ENCODE measurements at places on chromosomes 6 and 20.

GRCh38 chr20:10508060-10508459, 73.0 kb downstream of the SLX4IP start:
- no peak for DNase-seq

- no peak for DNase-seq
Observed at GRCh38 chr20:64233725-64234124, 21.8 kb upstream of the PCMTD2 start.

GRCh38 chr6:37025621-37026466, 20.4 kb downstream of the FGD2 start:
- no peak for DNase-seq

GRCh38 chr6:34810017-34810882, 18.4 kb downstream of the BLTP3A start:
- no peak for DNase-seq

DNA sequence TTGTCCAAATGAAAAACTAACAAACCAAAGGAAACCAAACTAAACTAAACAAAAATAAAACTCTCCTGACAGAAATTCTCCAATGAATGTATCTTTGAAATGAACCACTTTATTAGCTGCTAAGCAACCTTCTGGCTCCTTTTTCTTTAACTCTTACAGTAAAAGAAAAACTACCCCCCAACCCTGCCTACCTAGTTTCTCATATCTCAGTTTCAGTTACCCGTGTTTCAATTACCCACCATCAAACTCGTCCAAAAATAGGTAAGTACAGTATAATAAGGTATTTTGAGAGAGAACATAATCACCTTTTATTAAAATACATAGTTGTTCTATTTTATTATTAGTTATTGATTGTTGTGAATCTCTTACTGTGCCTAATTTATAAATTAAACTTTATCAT, 177.4 kb upstream of the THEMIS start:
- DNase-seq = no peak

DNA sequence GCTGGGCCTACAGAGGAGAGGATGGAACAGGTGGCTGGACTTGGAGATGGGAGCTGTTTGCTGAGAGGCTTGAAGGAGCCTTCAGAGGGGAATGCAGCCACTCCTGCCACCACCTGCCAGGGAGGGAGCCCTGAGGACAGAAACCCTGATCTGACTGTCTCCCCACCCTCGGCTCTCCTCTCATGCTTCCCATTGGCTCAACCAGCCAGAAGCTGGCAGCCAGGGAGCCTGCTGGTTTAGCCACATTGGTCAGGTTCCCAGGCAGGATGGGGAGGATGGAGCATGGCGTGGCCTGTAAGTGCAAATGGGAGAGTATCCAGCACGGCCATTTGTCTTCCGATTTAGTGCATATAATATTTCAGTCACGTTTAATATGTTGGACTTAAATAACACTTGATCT, 12.8 kb downstream of the TREM1 start:
- no peak for DNase-seq

DNA sequence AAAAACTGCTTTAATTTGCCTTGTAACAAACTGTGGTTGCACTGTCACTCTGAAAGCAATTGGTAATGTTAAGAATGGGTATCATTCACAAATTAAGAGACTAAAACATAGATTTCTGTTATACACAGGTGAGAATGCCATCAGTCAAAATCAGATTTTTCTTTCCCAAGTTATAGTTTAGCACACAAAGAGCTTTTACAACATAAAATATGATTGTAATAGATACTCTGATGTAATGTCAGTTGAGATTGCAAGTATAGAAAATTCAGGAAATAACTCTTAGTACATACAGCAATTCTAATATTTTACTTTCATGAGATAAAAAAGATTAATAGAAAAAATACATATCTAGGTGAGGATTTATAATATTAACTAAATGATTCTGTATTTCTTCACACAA, 2.3 kb upstream of the ME1 start:
- no peak for DNase-seq

DNA sequence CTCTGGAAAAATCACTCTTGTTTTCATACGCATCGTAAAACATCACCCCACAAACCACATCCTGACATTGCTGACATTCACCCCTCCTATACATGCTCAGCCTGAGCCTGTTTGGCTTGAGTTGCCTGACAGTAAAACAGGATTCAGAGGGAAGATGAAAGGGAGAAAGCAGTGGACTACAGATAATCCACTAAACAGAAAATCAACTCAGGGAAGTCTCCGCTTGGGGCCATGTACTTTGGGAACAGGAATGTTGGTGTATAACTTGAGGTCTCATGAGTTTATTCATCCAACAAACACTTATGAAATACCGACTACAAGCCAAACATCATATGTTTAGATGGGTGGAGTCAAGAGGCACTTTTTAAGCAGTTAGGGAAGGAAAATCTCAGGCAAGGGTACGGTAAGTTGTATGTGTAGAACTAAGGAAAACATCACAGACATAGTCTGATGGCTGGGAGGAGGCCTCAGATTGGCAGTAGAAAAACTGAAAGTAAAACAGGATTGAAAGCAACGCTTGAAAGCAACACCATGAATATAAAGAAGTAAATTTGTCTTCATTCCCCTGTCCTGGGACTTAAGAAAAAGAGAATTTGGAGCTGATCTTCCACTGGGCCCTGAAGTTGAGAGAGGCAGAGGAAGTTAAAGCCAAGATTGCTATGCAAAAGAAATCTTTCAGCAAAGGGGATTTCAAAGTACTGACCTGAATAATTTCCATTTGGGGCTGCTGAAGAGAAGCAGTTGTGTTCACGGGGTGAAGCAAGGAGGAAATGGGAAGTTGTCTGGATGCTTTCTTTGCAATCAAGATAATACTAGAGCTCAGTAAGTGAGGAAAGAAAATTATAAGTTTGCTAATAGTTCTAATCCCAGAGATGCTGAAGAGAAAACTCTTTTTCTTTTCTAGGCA, 28.8 kb downstream of the PDE7B start:
- no peak for DNase-seq

DNA sequence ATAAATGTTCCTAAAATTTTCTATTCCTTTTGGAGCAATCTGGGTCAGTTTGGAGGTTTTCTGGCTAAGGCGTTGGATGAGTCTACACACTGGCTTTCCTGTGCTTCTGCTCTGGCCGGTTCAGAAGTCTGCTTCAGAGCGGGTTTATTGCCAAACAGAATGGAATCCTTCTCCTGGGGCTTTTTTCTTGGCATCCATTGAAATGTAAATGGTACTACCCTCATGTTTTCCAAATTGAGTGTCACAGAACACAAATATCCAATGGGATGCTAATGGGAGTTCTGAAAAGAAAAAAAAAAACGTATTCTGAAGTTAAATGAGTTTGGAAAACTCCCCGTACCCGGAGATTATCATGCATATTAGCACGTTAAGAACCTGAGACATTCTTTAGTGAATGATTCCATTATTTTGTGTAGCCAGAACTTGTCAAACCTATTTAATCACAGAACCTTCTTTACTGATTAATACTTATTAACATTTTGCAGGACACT, 930.3 kb downstream of the QKI start:
- DNase-seq = no peak

GRCh38 chr20:56433880-56434255, 21.8 kb downstream of the CASS4 start:
- no peak for DNase-seq

- DNase-seq = no peak
Observed at GRCh38 chr6:83558975-83559374, 46.6 kb downstream of the PRSS35 start.

GRCh38 chr6:33123732-33124524, 48.1 kb downstream of the HLA-DPB1 start:
- no peak for DNase-seq

DNA sequence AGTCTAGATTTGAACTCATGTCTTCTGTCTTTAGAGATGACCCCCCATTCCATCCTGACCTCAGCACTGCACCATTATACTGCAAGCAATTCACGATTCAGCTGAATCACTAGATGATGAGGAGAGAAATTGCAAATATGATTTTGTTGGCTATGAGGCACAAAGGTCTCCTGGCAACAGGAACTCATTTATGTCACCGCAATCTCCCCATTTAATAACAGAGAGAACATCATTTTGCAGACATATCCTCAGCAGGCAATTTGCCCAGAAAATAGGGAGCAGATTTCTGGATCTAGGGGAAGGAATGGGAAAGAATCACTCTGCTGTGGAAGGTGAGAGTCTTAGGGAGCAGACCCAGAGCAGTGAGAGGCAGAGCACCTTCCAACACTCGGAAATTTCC, 303.0 kb downstream of the PAX1 start:
- no peak for DNase-seq

- no peak for DNase-seq
Observed at GRCh38 chr20:37758332-37758731, 64.5 kb downstream of the CTNNBL1 start.

GRCh38 chr6:41541364-41541763, 4.8 kb upstream of the FOXP4 start:
- DNase-seq = no peak

DNA sequence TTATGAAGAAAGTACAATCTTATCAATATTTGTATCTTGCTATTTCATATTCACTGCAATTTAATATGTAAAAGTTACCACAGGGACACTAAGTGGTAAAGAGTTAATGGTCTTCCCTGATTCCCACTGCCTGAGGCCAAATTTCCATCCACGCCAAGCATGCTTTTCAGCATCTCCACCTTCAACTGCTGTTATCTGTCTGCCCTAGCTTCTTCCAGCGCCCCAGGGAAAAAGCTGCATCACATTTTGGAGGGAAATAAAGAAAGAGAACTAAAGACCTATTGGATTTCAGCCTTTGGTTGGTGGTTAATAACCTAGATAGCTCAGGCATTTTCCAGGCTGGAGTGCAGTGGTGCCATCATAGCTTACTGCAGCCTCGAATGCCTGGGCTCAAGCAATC, 61.3 kb upstream of the NKX2-2 start:
- DNase-seq = no peak

- DNase-seq = no peak
Observed at GRCh38 chr20:48019496-48019895, 234.2 kb upstream of the SULF2 start.

GRCh38 chr6:159304641-159305040, 135.4 kb downstream of the FNDC1 start:
- DNase-seq = no peak

DNA sequence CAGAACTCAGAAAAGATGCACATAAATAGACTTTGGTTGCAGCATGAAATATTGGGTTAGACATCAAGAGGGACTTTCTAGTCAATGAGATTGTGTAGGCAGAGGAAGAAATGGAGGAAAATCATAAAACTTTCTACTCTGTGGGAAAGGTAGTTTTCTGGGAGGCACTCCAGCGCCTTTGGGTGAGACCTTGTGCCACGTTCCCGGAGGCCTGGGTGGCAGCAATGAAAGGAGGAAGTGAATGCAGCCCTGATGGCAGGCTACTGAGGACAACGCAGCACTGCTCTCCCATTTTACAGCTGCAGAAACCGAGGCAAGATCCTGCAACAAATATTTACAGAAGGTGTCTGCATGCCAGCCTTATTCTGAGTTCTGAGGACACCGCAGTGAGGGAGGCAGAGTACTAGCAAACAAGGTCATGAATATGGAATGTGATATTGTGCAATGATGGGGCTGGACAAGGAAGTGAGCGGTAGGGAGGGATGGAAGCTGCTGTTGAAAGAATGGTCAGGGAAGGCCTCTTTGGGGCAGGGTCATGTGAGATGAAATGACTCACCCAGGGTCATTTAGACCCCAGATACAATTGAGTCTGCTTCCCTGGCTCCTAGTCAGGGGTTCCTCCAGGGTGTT, 159.1 kb downstream of the TFAP2C start:
- no peak for DNase-seq

DNA sequence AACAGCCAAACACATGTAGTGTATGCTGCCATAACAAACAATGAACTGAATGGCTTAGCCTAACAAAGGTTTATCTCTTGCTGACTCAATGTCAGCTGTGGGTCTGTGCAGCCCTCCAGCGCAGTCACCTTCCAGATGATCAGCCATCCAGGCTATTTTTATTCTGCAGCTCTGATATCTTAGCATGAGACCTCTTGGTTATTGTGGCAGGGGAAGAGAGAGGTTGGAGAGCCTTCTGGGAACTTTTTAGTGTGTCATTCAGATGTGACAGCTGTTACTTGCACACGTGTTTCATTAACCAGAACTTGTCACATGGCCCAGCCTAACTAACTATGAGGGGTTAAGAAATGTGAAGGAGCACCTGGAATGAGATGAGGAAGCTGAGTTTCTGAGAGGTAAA, 202.5 kb downstream of the DHX35 start:
- no peak for DNase-seq

GRCh38 chr6:35984701-35985100, 39.7 kb downstream of the SLC26A8 start:
- no peak for DNase-seq

GRCh38 chr6:29547573-29547972, 12.0 kb downstream of the UBD start:
- DNase-seq = no peak

DNA sequence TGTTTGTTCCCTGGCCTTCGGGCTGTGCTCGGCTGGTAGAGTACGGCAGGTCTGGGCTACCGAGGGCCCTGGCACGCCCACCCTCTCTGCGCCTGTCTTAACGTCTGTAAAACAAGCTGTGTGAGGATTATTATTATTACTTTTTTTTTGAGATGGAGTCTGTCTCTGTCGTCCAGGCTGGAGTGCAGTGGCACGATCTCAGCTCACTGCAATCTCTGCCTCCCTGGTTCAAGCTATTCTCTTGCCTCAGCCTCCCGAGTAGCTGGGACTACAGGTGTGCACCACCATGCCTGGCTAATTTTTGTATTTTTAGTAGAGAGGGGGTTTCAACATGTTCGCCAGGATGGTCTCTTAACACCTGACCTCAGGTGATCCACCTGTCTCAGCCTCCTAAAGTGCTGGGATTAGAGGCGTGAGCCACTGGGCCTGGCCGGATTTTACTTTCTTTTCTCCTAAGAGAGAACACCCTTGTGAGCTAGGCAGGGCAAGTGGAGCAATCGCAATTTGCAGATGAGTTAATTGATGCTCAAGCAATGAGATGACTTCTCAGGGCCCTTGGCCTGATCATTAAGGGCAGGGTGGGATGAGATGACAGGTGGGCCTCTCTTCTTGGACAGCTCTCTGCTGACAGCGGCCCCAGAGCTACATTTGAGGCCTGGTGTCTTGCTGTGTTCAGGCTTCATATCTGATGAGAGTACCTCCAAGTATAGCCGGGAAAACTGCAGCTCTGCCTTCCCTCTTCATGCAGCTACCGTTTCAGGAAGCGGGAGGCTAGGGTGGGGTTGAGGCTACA, 859 bp upstream of the SMIM29 start:
- no peak for DNase-seq

- DNase-seq = no peak
Observed at GRCh38 chr6:134835993-134836392, 113.9 kb downstream of the ALDH8A1 start.

- DNase-seq = no peak
Observed at GRCh38 chr20:38982291-38982690, 20.1 kb downstream of the DHX35 start.

DNA sequence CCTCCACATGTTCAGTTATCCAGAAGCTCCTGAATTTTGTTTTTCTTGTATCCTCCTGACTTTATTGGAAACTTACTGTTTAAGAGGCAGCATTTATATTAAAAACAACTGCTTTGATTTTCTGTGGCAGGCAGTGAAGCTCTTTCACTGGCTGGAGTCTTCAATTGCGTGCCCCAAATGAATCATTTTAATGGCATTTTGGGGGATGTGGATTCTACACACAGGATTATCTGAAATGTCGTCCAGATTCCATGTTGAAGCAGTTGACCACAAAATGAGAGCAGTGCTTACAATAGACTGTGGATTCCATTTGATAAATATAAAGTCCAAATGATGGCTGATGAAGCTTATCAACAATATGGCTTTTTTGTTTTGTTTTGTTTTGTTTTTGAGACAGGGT, 41.0 kb upstream of the HIVEP1 start:
- DNase-seq = no peak
